PC-3 (cell line): ENCODE measurements at places on chromosomes 7 and 10. TPM values are rescaled to one million over a fixed set of nuclear protein-coding genes. Genes with fewer than 3 reads are reported as not detected.

The OR2A42 gene
- 0.40 TPM in 1 of 2 replicates, not detected in the other for total RNA-seq

The SPDYE1 gene
- total RNA-seq, result not detected in 2 replicates

The DKK1 gene
- total RNA-seq, result 1,187 and 1,592 TPM in 2 replicates

The PNLIPRP1 gene
- total RNA-seq, result not detected in 2 replicates

The CPA1 gene
- total RNA-seq, result not detected in 2 replicates

The DNAH11 gene
- total RNA-seq, result 1.6 and 5.2 TPM in 2 replicates

The SNCG gene
- 0.86 and 2.7 TPM in 2 replicates for total RNA-seq

The TCTN3 gene
- total RNA-seq, result 14.5 and 21.8 TPM in 2 replicates

The ENKUR gene
- not detected in 2 replicates for total RNA-seq

The ANKRD1 gene
- 2.8 and 3.5 TPM in 2 replicates for total RNA-seq

The NEBL gene
- total RNA-seq, result 14.7 and 18.8 TPM in 2 replicates

The HOXA3 gene
- total RNA-seq, result 4.5 and 13.8 TPM in 2 replicates

GRCh38 chr7:148687555-148687954, 11.1 kb upstream of the CUL1 start:
- no peak for DNase-seq

DNA sequence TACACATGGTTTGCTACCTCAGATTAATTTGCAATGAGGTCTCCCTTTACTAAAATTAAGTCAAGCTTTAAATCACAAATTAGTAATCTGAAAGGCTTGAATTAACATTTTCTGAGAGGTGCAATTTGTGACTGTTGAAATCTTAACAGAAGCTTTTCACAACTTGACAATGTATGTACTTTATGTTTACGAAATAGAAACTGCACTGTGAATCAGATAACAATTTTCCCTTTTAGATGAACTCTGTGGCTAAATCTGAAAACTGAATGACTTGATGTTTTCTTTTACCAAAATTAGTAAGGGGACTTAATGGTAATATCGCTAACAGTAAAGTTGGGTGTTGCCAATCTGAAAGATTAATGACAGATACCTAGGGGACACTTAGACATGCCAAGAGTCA, 197.6 kb downstream of the RAPGEF5 start:
- no peak for DNase-seq

GRCh38 chr10:2121929-2122328, 384.6 kb upstream of the ADARB2 start:
- no peak for DNase-seq

GRCh38 chr7:155231241-155231800, 66.4 kb upstream of the INSIG1 start:
- DNase-seq, result no peak

DNA sequence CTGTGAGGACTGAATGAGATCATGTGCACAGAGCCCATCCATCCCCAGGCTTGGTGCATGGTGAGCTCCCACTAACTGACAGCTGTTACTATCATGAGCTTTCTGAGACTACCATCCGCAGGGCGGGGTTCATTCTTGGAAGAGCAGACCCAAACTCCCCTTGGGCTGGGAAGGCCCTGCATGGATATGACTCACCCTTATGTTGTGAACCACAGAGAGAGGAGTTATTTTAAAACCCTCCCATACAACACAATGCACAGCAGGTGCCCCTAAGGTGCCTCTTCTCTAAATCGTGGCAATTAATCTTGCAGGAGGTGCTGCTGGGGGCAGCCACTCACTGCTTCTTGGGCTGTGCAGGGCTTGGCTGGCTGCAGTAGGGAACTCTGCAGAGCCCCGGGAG, 219.1 kb downstream of the GFRA1 start:
- no peak for DNase-seq

DNA sequence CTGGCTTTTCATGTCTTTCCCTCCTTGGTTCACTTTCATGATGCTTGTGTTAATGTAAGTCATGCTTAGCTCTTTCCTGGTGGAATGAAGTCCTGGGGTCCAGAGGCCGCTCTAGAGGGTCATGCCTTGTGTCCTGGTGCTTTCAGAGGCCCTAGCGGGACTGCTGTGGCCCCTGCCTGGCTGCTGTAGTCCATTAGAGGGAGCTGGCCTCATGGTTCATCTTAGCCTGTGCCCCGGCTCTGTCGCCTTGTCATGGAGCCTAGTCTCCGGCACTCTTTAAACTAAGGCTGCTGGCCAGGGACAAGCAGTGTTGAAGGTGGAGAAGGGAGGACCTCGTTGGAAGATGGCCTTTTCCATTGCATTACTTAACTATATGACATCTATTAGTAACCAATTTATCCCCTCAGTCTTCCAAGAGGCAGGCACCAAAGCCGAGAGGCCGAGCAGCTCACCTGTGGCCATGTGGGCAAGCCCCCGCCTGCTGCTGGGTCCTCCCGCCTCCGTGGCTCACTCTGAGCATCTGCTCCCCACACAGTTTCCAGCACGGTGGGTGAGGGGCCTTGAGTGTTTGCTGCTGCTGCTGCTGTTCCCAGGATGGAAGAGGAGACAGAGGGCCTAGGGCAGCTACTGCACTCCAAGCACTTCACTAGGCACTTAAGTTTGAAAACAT, 5.0 kb upstream of the NDUFB2 start:
- DNase-seq, result no peak

GRCh38 chr10:77892021-77892739, 34.4 kb downstream of the DLG5 start:
- no peak for DNase-seq

DNA sequence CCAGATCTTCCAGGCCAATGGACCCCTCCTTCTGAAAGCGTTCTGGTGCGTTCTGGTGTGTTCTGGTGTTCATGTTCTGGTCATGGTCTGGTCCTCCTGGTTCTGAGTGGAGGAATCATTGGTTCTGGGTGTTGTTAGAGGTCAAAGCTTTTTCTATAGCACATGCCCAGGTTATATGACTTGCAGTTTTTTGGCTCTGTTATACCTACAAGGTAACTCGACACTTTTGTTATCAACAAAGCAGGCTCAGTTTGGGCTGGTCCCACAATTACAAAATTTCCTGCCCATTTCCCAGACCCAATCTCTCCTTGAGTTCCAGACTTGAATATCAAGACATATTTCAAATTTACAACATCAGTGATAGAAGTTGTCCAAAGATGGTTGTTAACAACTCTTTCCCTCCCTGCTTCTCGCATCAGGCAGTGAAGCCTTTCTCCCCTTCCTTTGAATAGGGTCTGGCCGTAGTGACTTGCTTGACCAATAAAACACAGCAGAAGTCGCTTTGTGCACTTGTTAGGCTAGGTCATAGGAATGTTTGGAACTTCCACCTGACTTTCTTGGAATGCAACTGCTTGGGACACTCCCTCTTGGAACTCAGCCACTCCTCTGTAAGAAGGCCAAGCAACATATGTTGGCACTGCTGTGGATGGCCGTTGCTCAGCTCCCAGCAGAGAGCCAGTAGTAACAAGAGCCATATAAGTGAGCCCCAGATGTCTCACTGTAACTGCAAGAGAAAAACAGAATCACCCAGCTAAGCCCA, 83.1 kb upstream of the STEAP1B start:
- DNase-seq, result peak; percentile 96

GRCh38 chr7:113118074-113118959, at the start of gene SMIM30:
Gene SMIM30 (minus strand): TSS chr7:113118554. CDS start chr7:113117578, 976 bp downstream.
- peak; percentile 81 for DNase-seq

DNA sequence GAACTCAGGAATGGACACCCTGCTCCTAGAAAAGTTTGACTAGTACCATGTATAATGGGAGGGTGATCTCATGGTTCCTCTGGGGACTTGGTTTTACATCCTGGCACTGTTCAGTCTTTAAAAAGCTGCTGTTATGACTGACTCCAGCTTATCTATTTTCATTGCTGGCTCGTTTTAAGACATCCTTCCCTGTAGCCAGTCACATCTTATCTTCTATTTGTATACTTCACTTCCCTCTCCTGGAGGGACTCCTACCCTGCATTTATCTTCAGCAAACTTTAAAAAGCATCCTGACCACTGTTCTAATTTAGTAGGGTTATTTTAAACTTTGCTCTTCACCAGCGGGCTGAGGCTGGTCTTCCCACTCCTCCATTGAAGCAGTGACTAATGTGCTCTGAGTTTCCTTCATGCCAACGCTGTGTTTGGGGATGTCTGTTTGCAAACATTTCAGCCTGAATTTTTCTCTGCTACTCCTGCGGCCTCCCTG, 72.9 kb upstream of the ARMC3 start:
- DNase-seq, result no peak

GRCh38 chr7:119197877-119198527, 973.5 kb downstream of the ANKRD7 start:
- peak; percentile 73 for DNase-seq

DNA sequence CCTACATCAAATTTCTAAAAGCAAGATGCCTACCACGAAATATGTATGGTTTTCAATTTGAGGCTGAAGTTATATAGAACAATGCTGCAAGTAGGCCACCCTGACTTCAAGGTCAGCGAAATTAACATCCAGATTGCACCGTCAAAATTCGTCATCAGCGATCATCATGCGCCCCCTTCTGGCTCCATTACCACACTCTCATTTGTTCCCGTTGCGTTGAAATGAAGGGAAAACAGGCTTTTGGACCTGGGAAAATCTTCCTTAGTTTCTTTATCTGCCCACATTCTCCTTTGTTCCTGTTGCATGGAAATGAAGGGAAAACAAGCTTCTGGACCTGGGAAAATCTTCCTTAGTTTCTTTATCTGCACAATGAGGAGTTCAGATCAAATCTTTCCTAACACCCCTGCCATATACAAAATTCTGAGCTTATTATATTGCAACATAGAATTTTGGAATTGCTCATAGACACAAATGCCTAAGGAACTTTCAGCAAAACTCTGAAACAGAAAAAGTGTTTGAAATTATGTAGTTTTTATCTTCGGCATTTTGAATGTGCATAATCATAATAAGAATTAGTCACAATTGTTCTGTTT, 98.2 kb upstream of the PRKCQ start:
- peak; percentile 31 for DNase-seq

GRCh38 chr10:113273181-113274163, 279.4 kb upstream of the HABP2 start:
- no peak for DNase-seq

DNA sequence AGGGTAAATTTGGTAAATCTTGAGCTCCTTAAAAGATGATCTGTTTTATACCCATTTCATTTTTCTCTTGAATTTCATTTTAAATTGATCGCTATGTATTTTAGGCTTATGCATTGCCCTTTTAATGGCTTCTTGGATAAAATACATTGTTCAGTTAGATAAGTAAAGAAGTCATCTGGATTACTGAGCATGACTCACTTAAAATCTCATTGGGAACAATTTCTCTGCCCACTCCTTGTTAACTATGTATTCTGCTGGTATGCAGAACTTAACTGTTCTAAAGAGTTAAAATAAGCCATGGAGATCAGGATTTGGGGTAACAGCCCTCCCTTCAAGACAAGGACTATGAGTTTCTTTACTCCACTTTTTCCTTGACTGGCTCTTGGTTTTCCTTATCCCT, 134.2 kb downstream of the SND1 start:
- no peak for DNase-seq

- DNase-seq, result peak; percentile 56
Observed at GRCh38 chr10:31650010-31650409, 278.6 kb downstream of the ARHGAP12 start.

DNA sequence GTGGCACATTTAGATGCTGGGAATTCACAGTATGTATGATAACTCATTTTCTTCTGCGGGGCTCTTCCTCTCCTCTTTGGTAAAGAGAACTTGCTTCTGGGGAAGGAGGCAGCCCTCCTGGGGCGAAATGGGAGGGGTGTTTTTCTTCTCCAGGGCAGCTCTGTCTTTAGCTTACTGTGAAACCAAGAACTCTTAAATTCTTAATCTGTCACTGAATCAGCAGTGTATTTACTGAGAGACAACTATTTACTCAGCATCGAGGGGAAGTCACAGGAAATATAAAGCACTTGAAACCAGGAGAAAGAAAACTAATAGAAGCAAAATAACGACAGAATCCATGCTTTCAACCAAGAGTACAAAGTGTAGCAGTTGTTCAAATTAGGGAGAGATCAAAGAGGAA, 158.2 kb upstream of the AGK start:
- no peak for DNase-seq

GRCh38 chr10:32687116-32687515, 241.2 kb downstream of the CCDC7 start:
- DNase-seq, result peak; percentile 53

DNA sequence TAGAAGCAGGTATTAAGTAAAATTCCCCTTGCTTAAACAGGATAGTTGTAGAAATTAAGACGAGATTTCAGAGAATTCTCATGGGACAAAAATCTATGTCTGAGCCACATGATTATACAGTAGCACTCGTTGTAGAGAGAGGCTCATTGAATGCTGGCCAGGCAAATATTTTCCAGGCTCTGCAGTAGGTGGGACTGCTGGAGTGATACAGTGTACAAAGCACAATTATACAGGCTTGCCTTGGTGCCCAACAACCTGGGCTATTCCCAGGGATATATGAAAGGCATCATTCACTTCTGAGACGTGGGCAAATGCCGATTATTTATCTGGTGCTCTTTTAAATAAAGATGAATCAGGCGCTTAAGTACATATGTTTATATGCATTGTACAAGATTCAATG, 380.6 kb downstream of the PHTF2 start:
- DNase-seq, result no peak

DNA sequence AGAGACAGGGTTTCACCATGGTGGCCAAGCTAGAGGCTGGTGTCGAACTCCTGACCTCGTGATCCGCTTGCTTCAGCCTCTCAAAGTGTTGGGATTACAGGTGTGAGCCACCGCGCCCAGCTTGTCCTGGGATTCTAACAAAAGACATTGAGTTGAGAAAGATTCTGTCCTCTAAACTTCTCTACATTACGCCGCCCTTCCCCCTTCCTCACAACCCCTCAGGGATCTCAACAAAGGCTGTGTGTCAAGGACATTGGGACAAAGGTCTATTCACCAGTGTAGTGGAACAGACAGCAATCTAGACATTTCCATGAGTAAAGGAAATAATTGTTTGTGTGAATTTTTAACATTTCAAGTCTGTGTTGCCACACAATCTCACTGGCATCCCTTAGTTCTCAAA, 68.8 kb upstream of the KIF5B start:
- DNase-seq, result no peak

DNA sequence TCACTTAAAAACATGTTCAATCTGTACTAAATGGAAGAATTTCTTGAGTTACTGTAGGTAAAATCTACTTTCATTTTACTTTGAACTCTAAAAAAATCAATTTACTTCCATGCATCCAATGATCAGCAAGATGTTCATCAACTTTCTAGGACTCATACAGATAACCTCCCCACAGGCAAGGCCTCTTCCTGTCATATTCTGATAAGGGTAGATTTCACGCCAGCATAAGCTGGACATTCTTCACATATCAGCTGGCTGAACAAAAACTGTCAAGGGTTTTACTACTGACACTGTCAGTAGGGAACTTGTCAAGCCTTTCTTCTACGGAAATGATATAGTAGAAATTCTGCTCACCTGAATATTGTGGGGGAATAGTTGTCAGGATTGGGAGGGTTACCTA, 244.9 kb downstream of the THSD7A start:
- DNase-seq, result no peak

DNA sequence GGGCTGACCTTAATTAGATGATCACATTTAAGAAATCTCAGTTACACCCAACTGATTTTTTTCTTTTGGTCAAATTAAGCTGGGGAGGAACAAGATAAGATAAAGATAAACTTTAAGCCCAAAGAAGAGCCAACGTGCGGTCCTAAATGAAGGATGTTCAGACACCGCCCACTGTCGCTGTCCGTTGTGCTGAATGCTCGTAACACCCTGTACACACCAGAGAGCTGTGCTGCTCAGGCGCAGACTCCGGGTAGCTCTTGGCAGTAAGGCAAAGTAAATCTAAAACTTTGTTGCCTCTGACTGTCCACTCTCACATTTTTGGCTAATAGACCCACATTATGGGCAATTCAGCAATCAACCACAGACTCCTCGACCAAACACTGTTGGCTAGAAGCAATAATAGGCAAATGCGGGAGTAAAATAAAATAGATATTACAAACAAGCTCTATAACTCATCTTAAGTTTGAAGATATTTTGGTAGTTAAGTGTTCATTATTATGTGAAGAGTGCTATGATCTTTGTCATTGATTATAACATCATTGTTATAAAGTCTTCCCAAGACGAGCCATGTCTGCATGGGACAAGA, 57.1 kb downstream of the PLPP4 start:
- DNase-seq, result peak; percentile 42
